IMR-90 (cell line): ENCODE measurements at places on chromosomes 16 and 17.

- no peak for DNase-seq
Measured at GRCh38 chr16:65817066-65817465, 549.4 kb upstream of the CDH5 start.

DNA sequence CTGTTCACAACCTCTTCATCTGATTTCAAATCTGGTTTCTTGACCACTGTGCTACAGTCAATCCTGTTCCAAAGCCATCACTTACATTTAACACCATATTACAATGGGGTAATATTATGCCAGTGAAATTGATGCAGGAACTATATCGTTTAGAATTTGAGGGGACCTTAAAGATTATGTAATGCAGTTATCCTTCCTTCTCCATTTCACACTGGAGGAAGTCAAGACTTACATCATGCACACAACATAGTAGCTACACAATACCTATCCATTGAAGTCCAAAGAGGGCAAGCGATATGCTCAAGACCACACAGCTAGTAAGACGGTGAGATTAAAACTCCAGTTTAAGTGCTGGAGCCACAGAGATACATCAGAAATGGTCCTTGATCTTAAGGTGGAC is 16.8 kb downstream of the NOG start:
- no peak for DNase-seq

- peak; percentile 18 for DNase-seq
Measured at GRCh38 chr17:56870081-56870651, 36.2 kb downstream of the DGKE start.

DNA sequence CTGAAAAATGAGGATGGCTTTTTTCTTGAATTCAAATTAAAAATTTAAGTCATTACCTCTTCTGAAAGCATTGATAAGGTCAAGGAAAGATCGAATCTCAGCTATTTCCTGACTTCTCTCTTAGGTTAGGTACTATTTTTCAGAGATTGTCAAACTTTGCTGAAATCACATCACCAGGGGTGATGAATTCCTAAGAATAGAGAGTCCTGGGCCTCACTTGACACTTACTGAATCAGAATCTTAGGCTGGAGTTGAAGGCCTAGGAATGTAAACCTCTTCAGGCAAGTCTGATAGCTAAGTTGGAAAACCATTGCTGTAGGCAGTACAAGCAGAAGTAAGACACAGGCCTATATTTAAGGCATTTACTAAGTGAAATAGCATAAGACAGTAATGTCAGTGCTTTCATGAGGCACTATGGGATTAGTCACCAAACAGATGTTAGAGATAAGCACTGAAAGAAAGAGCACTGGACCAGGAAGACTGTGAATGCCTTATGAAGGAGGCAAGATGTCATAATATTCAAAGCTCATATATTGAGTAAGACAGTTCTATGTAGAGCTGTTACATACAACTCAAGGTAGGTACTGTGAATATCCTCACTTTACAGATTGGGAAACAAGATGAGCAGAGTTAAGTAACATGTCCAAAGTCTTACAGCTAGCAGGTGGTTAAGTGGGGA is 21.5 kb downstream of the DCAF7 start:
- DNase-seq, result peak; percentile 93

GRCh38 chr16:27253526-27253930 is 15.0 kb downstream of the NSMCE1 start:
- DNase-seq, result peak; percentile 92

- DNase-seq, result peak; percentile 61
Measured at GRCh38 chr17:75131278-75132017, at the start of gene NT5C. TSS of gene NT5C (minus strand) at chr17:75131742. CDS start at chr17:75131707, 35 bp downstream.

GRCh38 chr17:77318491-77319210 is 177.9 kb downstream of the SEC14L1 start:
- peak; percentile 29 for DNase-seq

GRCh38 chr16:27426423-27427408 is 24.7 kb downstream of the IL21R start:
- peak; percentile 96 for DNase-seq

DNA sequence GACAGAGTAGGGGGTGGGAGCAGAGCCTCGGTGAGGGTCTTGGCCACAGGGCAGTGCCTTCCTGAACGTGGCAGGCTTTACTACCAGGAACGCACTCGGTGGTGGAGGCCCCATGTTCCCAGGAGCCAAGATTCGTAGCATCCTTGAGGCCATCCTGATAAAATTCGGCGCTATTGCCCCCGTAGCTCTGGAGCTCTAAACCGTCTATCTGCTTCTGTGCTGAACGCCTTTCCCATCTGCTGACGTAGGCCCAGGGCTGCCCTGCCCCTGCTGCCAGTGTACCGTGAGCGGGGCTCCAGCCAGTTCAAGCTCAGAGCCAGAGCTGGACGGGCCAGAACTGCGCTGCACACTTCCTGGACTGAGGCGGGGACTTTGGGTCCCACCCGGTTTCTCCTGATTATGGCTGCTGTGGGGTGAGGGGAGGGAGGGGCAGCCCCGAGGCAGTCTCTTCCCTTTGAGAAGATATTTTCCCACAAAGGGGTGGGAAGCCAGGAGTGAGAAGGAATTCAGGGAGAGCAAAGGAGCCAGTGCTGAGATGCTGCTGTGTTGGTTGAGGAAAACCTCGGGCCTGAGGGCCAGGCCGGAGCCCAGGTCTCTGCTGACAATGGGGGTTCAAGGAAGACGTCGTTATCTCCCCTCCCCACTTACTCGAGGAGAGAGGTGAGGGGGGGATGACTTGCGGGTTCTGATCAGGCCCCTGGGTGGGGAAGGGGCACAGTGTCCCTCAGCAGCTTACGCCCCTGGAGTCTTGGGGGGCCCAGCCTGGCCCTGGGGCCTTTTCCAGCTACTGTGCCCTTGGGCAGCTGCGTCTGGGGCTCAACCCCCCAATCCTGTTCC is 29.4 kb downstream of the OR1D5 start:
- DNase-seq, result no peak

DNA sequence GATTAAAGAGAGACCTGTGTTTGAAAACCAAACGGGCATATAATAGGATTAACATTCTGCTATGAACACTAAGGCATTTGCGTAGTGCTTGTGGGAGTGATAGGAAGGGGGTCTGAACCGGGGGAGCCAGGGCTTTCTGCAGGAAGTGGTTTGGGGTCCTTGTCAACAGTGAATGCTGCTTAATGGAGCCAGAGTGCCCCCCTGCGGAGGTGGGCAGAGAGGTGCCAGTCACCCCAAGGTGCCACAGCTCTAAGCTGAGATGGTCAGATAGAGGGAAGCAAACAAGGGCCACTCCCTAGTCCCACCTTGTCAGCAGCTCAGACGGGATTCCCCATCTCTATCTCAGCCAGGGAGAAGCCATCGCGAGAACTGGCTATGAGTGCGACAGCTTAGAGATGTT is 17.7 kb downstream of the NAA60 start:
- DNase-seq, result no peak

DNA sequence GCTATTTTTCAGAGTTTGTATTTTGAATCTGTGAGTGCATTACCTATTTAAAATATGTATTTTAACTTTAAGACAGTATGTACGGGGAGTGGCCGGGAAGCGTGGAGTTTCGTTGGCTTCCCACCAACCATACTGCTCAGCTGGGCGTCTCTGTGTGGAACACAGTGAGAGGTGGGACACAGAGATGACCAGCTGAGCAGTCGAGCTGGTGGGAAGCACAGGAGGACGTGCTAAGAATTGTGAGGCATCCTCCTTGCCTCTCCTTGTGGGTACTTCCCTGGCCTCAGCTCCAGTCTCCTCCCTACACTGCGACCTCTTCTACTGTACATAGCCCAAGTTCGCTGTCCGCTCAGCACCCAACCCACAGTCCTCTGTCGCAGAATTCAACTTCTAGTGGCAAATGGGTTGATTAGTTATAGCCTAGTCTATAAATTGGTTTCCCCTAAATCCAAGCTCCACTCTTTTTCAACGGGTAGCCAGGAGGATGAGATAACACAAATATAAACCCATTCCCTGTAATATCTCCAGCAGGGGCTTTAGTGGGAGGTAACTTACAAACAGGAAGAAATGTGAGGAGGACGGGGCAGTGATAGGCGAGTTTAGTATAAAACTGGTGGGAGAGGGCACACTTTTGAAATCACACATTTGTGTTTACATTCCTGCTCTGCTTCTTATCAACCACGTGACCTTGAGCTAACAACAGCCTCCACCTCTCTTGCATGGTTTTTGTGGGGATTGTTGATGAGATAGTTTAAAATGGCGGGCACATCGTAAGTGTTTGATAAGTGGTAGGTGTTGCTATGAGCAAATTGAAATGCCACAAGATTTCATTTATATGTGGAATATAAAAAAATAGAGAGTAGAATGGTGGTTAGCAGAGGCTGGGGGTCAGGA is 211.9 kb upstream of the HS3ST3A1 start:
- no peak for DNase-seq

- DNase-seq, result no peak
Measured at GRCh38 chr17:68820825-68821481, 134.2 kb downstream of the ABCA8 start.
